ENCODE measurements at places on chromosomes 2 and 18. TPM values are rescaled to one million over a fixed set of nuclear protein-coding genes. Genes with fewer than 3 reads are reported as not detected.

DNA sequence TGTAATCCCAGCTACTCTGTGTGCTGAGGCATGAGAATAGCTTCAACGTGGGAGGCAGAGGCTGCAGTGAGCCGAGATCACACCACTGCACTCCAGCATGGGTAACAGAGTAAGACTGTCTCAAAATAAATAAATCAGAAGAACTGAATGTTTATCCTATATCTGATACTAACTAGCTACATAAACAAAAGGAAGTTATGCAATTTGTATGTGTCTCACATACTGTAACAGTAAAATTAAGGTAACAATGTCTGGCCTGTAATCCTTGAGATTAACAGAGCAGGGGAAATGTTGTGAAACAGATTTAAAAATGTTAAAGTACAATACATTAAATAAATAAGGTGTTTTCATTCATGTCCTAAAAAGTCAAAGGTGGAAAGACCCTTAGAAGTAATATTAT, 150.8 kb downstream of the MEMO1 start:
- no peak for DNase-seq

DNA sequence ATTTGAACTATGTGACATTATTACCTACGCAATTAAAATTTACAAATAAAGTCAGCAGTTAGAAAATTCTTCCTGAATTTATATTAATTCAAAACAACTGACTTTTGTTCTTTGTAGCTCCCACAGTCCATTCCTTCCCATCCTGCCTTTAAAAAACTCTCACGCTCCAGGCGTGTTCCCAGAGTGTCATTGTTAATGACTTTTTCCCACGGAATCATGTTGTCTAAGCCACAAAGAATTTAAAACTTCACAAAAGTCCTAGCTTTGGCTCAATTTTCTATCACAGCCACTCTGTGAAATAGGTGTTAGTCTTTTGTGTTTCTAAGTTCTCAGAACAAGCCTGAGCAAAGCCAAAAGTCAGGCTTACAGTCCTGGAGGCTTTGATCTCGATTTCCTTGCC, 26.5 kb downstream of the SLC1A4 start:
- no peak for DNase-seq

DNA sequence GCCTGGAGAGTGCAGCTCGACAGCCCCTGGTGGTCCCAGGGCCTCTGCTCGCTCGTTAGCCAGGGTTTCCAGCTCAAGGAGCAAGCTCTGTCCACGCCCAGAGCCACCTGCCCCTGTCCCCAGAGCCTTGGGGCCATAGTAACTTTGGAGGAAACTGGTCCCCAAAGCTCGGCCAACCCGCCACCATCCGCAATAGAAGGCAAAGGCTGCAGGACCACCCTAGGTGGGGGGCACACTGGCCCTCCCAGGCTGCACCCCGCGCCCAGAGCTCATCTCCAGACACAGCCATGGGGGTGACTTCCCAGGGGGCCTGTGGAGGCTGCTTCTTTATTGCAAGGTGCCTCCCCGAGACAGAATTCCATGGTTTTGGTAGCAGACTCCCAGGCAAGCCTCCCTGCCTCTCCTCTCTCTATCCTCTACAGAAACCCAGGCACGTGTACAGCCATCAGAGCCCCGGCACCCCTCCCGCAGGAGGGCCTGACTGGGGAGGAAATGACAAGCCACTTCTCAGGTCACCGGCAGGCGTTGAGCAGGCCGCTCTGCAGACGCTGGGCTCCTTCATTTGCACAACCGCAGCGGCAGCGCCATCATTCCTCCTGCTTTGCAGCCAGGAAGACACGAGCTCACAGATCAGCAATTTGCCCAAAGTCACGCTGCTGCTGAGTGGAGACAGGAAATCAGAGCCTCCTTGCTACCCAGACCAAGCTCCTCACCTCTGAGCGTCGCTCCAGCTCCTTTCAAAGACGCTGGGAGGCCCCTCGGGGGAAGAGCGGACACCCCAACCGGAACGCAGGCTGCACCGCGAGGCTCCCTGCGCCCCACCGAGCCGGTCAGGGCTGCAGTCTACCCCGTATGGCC, 80.2 kb downstream of the NDUFA10 start:
- no peak for DNase-seq

DNA sequence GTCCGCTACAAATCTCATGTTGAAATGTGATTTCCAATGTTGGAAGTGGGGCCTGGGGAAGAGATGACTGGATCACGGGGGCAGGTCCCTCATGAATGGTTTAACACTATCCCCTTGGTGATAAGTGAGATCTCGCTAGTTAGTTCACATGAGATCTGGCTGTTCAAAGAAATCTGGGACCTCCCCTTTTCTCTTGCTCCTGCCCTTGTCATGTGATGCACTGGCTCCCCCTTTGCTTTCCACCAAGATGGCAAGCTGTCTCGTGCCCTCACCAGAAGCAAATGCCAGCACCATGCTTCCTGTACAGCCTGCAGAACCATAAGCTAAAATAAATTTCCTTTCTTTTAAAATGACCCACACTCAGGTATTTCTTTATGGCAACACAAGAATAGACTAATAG, 57.3 kb upstream of the C2orf15 start:
- no peak for DNase-seq

- DNase-seq, result no peak
These were observed 65.2 kb downstream of the KLHL14 start for GRCh38 chr18:32707586-32707985.

Gene ERICH2
- not detected for total RNA-seq

- DNase-seq, result peak; percentile 83
These were observed 62.1 kb downstream of the LBH start for GRCh38 chr2:30293303-30293921.

DNA sequence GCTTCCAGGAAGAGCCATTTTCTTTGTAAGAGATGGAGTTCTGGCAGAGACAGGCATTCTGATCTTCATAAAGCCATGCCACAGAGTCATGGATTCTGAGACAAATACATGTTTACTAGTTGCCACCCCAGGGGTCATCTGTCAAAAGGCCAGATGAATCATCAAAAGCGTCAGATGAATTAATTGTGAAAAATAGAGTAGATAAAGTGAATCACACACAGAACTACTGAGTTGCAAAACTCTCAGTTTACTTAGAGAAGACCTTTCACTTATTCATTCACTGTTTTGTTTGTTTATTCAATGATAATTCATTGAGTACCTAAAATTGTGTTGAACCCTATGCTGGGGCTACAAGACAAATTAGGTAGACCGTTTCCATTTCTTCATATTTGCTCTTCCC, 157.7 kb upstream of the SERPINE2 start:
- no peak for DNase-seq

DNA sequence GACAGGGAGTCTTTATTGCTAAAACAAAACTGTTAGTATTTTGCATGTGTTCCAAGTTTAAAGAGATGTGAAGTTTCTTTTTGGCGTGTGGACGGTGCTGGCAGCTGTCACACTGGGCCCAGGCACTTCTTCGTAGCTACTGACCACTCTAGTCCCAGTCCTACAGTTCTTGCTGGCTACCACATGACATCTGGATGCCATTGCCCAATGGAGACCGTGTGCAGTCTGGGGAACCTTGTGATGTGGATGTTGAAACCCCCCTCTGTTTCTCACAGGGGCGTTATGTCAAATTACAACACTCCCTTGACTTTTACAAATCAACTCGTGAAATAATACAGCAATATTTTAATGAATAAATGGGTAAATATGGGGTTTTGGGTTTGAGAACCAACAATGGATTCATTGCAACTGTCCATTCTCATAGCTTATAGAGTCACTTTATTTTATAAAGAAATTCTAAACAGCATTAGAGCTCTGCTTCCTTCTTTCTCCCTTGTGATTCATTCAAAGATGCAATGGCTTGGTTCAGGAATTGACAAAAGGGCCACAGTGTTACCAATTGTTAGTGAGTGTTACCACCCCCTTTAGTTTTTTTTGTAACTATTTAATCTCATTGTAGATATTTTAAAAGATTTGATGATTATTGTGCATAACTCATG, 1.2 kb downstream of the GPD2 start:
- no peak for DNase-seq

- no peak for DNase-seq
These were observed 255.7 kb upstream of the CCDC68 start for GRCh38 chr18:55214969-55215368.

DNA sequence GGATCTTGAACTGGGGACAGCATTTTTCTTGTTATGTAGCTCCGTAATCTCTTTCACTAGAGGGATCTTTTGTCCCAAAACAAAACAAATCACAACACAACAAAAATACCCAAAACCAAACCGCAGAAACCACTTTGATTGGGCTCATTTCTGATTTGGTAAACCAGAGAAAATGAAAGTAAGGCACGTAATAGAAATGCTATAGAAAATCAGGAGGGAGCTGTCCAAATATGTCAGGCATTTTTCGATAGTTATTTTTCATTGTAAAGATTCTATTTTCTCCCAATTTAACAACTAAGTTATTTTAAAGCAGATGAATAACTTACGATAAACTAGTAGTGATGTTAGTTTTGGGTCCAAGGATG, 406.5 kb downstream of the XIRP2 start:
- no peak for DNase-seq

DNA sequence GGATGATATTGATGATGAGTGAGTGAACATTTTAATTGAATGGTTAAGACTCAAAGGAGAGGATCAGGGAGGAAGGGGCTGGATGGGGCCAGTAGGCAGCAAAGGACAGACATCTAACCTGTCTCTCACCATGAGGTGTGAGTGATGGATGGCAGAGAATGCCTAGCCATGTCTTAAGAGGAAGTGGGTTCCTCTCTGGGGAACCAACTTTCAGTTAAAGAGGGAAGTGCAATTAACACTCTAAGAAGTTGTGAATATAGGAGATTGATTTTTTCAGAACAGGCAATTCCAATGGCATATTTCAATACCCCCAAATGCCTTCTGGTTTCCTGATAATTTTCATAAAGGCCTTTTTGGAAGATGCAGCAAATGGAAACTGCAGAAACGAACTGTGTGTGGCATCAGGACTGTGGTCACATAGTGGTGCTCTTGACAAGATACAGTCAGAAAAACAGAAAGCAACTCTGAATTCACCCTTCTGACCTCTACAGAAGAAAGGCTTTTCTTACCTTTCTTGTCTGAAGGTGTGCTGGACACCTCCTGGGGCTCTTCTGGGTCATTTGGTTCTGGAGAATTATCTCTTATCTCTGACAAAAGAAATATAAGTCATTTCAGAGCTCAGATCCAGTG, 10.2 kb downstream of the SP110 start:
- no peak for DNase-seq

Gene PIEZO2
- 2.8 TPM for total RNA-seq

DNA sequence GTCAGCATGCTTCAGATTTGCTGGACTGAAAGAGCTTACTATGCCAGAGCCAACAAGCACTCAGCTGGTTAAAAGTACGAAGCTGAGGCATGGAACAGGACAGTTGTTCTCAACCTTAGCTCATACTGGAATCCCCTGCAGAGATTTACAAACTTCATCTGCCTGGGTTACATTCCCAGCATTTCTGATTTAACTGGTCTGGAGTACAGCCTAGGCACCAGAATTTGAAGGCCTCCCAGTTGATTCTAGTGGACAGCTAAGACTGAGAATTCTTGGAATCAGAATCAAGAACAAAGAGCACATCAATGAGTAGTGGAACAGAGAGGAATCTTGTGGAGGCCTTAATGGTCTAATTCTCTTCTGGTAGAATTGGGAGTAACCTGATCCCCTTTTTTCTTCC, 298.2 kb upstream of the NXPH2 start:
- no peak for DNase-seq

Gene CCDC138
- 13.1 TPM for total RNA-seq

Gene KIF1A
- total RNA-seq, result not detected

- DNase-seq, result no peak
These were observed 506.9 kb downstream of the BCL11A start for GRCh38 chr2:60046529-60046928.

DNA sequence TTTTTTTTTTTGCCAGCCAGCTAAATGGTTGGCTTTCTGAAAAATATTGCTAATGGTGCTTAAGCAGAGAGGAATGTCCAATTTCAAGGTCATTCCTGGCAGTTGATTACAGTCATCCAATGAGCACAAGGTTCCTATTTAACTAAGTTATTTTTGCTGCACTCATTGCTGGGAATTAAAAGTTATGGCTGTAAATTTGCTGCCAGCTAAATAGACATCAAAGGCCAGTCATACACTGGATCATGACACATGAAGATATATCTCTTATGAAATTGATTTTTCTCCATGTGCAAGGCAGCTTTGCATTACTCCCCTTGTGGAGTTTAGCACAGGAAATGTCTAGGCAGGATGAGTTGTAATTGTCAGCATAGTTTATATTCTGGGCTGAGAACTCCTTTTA, 1898.4 kb upstream of the CELF4 start:
- no peak for DNase-seq

- no peak for DNase-seq
These were observed 286.8 kb upstream of the HNMT start for GRCh38 chr2:137677466-137677865.

GRCh38 chr2:151177756-151178155, 83.9 kb downstream of the RBM43 start:
- no peak for DNase-seq

DNA sequence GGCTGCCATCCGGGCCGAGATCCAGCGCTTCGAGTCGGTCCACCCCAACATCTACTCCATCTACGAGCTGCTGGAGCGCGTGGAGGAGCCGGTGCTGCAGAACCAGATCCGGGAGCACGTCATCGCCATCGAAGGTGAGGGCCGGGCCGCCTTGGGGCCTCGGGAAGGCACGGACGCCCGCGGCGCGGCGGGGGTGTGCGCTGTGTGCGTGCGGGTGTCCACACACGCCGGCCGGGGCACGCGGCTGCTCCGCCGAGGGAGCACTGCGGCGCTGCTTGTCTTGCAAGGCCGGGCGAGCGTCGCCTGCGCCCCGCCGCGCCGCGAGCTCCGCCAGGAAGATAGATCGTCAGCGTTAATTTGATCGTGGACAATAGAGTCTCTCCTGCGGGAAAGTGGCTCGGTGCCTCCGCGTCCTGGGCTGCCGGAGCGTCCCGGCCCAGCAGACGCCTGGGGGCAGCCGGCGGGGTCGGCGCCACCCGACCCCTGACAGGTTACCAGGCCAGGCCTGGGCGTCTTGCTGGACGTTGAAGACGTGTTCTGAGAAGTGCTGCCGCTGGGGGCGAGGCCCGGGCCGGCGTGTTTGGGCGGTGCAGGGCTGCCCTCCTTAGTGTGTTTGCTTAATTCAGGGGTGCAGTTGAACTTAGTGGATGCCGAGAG, 1.0 kb downstream of the AGAP1 start:
- DNase-seq, result no peak

Gene COL4A4
- 6.3 TPM for total RNA-seq

GRCh38 chr2:30899516-30900054, 92.3 kb upstream of the CAPN13 start:
- DNase-seq, result no peak

All from Caki2 (cell line).